Activated naive CD8-positive, alpha-beta T cell treated with anti-CD3 and anti-CD28 coated beads, Interleukin-2, amount 10 ng/mL, durations not matched to agents 7 days and 5 days (primary cell): ENCODE measurements at places on chromosomes 1 and 21.
A peak's percentile ranks its signal among the peaks of the same experiment; 100 is the strongest.

DNA sequence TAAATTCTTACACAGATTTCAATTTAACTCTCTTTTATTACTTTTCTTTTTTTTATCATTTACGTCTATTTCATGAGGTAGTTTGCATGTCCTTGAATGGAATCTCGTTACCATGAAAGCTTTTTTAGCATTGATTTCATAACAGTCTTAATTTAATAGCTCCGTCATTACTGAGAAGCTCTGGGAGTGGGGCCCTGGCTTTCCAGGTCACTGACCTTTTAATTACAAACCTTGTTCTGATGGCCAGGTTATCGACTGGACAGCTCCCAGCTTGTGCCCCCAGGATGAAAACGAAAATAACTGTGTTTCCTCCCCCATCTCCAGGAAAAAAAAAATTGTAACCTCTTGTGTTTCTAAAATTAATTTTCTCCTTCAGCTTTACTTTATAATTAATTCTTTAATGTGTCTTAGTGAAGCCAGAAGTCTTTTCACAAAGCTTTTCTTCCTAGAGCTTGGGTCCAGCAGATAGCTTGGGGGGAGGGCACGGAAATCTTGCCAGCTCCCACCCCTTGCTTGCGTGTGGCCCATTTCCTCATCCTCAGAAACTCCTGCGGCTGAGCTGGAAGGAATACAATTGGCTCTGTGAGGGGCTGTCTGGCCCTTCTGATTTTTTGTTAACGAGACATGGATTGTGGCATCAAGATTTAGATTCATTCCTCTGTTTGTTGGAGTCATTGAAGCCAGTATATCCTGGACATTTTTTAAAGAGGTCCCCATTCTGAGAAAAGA lies 65.7 kb downstream of the PEX14 start:
- DNase-seq = no peak

- no peak for DNase-seq
Measured at GRCh38 chr1:88150330-88150729, 533.7 kb upstream of the PKN2 start.

DNA sequence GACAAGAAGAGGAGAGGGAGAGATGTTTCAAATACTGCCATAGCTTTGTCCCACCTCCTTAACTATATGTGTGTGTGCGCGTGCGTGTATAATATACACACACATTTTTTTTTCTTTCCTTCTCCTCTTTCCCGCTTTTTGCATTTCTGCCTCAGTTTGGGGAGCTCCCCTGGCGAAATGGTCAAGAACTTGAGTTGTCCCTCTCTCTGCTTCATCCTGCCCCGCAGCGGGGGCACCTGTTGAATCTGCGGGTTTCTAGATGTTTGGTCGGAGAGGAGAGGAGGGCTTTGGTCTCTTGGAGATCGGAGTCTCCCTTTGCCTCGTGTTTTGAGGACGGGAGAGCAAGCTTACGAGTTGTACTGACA lies 504 bp downstream of the SCCPDH start:
- peak; percentile 51 for DNase-seq

- no peak for DNase-seq
Measured at GRCh38 chr21:41366522-41367151, 4.8 kb downstream of the MX2 start.

GRCh38 chr1:93604411-93604810 lies 77.2 kb downstream of the BCAR3 start:
- DNase-seq = no peak

DNA sequence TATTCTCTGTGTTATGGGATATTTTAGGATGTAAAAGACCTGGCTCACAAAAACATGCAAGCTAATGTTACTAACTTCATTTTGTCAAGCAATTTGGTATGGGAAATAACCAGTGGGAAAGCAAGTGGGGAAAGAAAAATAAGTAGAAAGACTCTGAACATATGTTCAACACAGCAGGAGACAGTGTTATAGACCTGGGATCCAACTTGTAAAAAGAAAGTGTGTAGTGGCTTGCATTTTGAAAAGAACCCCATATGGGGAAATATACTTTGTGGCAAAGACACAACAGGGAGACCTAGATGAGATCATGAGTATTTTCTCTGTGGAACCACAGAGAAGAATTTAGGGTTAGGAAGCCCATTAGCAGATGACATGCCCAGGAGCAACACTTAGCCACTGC lies 212.7 kb upstream of the NRIP1 start:
- no peak for DNase-seq

- DNase-seq = no peak
Measured at GRCh38 chr1:225868631-225869330, 13.4 kb downstream of the TMEM63A start.
